ENCODE measurements at places on chromosomes 5 and 9.

DNA sequence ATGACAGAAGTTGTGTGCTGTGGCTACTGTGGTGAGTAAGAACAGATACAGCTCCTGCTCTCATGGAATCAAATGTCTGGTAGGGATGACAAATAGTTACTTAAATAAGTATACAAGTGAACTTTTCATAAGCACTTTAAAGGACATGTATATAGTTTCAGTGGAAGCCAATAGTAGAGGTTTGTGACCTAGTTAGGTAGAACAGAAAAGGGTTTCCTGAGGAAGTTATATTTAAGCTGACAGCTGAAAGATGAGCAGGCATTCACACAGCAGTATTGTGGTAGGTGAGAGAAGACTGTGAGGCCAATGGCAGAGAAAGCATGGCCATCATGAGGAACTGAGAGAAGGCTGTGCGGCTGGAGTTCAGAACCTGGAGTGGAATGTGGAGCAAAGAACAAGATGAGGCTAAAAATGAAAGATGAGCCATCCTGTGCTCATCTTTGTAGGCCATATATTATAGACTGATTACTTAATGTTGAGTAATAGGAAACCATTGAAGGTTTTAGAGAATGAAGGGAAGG lies 15.4 kb downstream of the FAM174A start:
- no peak for DNase-seq
- peaks cover 8% of the 10 kb centered on the region for H3K4me1 ChIP-seq
- H3K27ac ChIP-seq = no peak overlapping the region
- no peaks in the 10 kb centered on the region for H3K36me3 ChIP-seq
- no peaks in the 10 kb centered on the region for H3K27me3 ChIP-seq
- H3K4me3 ChIP-seq = no peak overlapping the region

DNA sequence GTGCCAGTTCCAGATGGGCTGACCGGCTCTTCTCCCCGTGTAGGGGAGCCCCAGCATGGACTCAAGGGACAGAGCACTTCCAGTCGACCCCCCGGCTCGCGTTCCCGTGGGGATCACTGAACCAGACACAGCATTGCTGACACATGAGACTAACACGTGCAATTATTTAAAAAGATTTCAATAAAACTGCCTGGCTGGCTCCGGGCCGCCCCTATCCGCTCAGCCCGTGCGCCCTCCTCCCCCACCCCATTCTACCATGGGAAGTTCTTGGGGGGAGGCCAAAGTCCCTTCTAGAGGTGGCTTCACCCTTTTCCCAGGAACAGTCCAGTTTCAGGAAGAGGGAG lies 4.7 kb downstream of the TESK1 start:
- H3K4me1 ChIP-seq = peaks cover 14% of the 10 kb centered on the region
- no peak overlapping the region for H3K4me3 ChIP-seq
- peak; percentile 67 for DNase-seq
- peaks cover 13% of the 10 kb centered on the region for H3K36me3 ChIP-seq
- peak overlapping the region; percentile 12 for H3K27ac ChIP-seq
- H3K27me3 ChIP-seq = peaks cover 3% of the 10 kb centered on the region

DNA sequence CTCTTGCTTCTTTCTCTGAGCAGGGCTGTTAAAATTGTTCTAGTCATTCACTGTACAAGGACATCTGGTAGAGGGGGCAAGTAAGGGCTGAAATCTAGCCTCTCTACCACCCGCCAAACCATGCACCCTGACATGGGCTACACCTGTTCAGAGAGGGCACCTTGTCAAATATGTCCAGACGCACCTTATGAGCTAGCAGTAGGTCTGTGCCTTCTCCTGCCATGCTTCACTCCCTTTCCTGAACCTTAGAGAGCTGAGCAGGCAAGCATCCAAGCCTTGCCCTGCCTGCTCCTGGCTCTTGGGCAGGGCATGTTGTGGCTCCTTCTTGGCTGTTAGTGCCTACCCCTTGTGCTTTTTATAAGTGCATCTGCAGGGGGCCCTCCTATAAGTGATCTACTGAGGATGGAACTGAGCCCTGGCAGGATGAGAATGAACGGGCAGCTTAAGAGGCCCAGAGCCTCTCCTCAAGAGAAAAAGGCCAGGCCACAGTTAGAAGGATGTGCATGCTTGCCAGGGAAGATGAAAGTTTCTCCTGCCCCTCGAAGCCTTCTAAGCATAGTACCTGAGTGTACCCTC lies 3.8 kb upstream of the NEUROG1 start:
- peaks cover 17% of the 10 kb centered on the region for H3K4me1 ChIP-seq
- H3K27me3 ChIP-seq = peaks cover 80% of the 10 kb centered on the region
- peaks cover 7% of the 10 kb centered on the region for H3K36me3 ChIP-seq
- no peak for DNase-seq

GRCh38 chr5:179840766-179841165 lies 17.9 kb downstream of the MRNIP start:
- no peaks in the 10 kb centered on the region for H3K27me3 ChIP-seq
- H3K36me3 ChIP-seq = peaks cover 24% of the 10 kb centered on the region
- no peak overlapping the region for H3K27ac ChIP-seq

- no peaks in the 10 kb centered on the region for H3K27me3 ChIP-seq
- H3K36me3 ChIP-seq = no peaks in the 10 kb centered on the region
- DNase-seq = no peak
- H3K4me1 ChIP-seq = no peaks in the 10 kb centered on the region
- no peak overlapping the region for H3K27ac ChIP-seq
- no peak overlapping the region for H3K4me3 ChIP-seq
These were observed 20.5 kb upstream of the NDFIP1 start for GRCh38 chr5:142087920-142088679.

DNA sequence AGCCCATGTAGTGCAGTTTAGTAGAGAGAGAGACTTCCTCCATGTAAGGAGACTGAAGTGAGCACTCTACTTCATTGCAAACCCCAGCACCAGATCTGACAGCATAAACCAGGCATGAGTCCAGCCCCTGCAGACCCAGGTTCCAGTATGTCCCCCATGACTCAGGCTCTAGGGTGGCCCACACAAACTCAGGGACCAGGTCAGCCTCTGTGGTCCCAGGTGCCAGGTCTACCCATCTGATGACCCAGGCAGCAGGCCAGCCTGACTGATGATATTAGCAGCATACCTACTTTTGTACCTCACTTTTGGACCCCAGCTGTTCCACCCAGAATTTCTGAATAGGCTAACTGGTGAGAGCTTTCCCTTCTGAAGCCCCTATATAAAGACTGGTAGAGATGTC lies 647.8 kb downstream of the ANXA1 start:
- H3K4me1 ChIP-seq = no peaks in the 10 kb centered on the region
- no peak overlapping the region for H3K27ac ChIP-seq
- H3K36me3 ChIP-seq = no peaks in the 10 kb centered on the region

DNA sequence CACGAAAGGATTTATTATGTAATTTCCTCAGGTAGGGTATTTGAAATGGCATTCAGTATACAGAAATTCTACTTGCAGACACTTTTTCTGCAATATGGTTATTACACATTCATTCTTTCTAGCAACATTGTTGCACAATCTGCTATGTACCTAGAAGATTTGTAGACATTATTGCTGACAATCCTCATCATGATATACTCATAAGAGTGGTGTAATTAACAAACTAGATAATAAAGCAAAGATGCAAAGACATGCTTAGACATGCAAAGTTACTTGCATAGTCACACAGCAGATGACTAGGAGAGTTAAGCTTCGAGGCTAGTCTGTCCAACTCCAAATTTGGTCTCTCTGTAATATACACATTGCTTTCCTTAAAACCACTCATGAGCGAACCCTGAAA lies 317.1 kb downstream of the ASTN2 start:
- no peaks in the 10 kb centered on the region for H3K36me3 ChIP-seq
- H3K27me3 ChIP-seq = peaks cover 2% of the 10 kb centered on the region
- H3K4me1 ChIP-seq = peaks cover 7% of the 10 kb centered on the region
- DNase-seq = no peak
- H3K27ac ChIP-seq = no peak overlapping the region

All from chondrocyte (in vitro differentiated cells).